ENCODE measurements at places on chromosomes 7 and 10. TPM values are rescaled to one million over a fixed set of nuclear protein-coding genes. Genes with fewer than 3 reads are reported as not detected.

GHITM gene
- 286 TPM for total RNA-seq

GRCh38 chr7:155824227-155824886, 12.1 kb upstream of the SHH start:
- DNase-seq: no peak

NODAL gene
- total RNA-seq: not detected

SPDYE6 gene
- total RNA-seq: not detected

DNA sequence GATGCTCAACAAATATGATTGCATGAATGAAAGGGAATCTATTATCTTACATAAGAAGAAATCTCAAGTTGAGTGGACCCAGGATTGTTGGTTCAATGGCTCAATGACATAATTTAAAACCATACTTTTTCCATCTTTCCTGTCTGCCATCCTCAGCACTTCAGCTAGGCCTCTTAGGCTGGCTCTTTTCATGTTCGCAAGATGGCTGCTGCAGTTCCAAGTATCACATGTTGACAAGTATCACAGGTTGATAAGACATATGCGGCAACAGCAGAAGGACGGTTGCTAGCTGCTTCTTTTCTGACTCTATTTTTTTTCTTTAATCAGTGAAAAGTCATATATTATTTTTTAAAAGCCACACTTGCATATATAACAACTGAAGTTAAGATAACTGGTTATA, 79.0 kb upstream of the CDK6 start:
- no peak for DNase-seq

- DNase-seq: peak; percentile 25
Observed at GRCh38 chr7:44158873-44159631, 17.9 kb upstream of the MYL7 start.
